Frontal cortex (tissue), 4 donors: ENCODE measurements at places on chromosomes 11 and 22. TPM values are rescaled to one million over a fixed set of nuclear protein-coding genes. Genes with fewer than 3 reads are reported as not detected.

DNA sequence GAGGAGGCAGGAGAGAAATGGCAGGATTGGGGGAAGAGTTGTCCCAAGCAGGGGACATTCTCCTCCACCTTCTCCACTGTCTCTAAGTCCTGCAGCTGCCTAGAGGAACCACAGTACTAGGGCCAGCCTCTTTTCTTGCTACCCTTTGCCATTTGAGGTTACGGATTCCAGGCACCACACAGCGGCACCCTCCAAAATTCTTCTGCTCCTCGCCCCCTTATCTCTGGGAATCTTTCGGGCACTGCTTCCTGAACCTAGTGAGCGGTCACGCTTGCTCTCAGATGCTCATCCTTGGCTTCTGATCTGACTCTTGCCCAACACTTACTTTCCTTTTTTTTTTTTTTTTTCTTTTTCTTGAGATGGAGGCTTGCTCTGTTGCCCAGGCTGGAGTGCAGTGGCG is 26.6 kb upstream of the XBP1 start:
- no peak for DNase-seq

The BARX2 gene
- not detected for total RNA-seq

GRCh38 chr22:19385221-19385906 is 46.2 kb downstream of the HIRA start:
- DNase-seq: no peak

DNA sequence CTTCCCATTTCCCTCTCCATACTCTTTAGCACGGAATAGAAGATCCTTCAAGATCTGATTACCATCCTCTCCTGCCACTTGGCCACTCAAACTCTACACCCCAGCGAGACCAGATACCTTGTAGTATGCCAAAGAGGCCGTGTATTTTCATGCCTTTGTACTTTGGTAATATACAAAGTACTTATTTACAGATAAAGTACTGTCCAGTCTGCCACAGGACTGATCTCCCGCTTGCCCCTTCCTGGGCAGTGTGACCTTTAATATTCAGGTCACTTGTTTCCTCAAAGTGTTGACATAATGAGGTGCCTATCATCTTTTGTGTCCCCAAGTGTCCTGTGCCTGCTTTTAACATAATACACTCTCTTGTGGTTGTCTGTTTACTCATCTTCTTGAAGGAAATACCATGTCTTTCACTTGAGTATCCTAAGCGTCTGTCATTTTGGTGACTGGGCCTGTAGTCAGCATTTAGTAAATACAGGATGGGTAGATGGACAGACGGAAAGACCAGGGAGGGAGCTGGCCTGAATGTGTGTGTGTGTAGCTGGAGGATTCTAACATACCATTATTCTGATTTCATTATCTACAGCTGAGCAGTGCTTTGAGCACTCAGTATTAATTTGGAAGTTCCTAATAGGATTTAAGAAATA is 137.4 kb downstream of the NAV2 start:
- DNase-seq: no peak
